Bone marrow (tissue), 2 donors: ENCODE measurements at places on chromosomes 16 and 17.

DNA sequence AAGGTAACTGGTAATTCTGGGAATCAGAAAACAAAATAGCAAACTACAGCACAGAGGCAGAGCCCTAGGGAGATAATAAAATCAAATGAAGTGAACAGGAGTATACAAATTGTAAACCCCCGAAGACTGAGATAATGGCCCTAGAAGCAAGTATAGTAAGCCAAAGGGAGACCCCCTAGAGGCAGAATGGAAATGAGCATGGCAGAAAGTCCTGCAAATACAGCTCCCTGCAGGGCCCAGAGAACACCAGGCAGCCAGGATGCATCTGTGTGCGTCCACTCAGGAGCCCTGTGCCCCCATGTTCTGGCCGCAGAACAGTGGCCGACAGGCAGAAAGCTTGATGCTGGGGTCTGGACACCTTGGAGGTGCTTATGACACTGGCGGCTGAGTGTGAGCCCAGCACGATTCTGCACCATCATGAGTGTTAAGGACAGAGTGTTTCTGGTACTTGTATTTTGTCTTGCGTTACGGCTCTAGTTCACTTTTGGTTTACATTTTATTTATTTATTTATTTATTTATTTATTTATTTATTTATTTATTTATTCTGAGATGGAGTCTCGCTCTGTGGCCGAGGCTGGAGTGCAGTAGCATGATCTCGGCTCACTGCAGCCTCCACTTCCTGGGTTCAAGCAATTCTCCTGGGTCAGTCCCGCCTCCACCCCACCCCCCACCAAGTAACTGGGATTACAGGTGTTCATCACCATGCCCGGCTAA, 48.7 kb downstream of the RGS9 start:
- no peak for DNase-seq

- DNase-seq, result no peak
These were observed 73.2 kb upstream of the C16orf82 start for GRCh38 chr16:26993511-26993910.

GRCh38 chr16:65015599-65015998, 106.3 kb downstream of the CDH11 start:
- no peak for DNase-seq

DNA sequence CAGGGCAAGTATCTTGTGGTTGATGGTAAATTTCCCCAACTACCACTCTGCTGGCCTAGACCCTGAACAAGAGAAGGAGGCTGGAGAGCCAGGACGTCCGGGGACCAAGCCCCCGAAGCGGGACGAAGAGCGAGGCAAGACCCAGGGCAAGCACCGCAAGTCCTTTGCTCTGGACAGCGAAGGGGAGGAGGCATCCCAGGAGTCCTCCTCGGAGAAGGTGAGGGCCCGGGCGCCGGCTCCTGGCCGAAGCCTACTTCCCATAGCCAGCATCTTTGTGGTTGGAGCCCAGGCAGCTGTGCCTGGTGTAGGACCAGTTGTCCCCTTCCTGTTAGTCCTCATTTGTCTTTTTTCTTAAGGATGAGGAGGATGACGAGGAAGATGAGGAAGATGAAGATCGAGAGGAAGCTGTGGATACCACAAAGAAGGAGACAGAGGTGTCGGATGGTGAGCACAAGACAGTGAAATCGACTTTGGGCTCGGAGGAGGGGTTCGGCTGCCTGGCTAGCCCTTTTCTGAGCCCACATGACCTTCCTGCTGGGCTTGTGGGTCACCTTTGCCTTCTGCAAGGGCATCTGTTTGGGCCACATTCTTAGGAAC, 11.8 kb downstream of the SETD1A start:
- no peak for DNase-seq

DNA sequence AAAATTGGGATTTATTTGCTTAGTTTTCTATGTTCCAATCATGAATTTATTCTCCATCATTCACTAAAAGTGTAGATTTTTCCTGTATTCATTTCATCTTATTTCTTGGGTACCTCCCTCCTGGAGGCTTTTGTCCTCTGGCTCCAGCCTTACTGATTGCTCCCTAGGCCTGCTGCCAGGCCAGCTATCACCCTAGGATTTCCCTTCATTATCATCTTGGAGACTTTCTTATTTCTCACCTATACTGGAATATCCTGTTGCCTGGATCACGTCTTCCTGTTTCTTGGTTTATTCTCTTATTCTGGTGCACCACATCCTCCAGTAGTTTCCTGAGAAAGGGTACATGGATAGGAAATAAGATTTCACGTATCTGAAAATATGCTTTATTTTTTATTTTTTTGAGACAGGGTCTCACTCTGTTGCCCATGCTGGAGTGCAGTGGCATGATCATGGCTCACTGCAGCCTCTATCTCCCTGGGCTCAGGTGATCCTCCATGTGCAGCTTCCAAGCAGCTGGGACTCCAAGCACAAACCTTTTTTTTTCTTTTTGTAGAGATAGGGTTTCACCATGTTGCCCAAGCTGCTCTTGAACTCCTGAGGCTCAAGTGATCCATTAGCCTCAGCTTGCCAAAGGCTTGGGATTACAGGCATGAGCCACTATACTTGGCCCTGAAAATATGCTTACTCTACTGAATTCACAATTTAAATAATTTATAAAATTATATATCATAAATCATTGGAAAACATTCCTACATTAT, 13.3 kb upstream of the KPNB1 start:
- no peak for DNase-seq
